GM13976 (cell line): ENCODE measurements at places on chromosomes 16 and 17.

DNA sequence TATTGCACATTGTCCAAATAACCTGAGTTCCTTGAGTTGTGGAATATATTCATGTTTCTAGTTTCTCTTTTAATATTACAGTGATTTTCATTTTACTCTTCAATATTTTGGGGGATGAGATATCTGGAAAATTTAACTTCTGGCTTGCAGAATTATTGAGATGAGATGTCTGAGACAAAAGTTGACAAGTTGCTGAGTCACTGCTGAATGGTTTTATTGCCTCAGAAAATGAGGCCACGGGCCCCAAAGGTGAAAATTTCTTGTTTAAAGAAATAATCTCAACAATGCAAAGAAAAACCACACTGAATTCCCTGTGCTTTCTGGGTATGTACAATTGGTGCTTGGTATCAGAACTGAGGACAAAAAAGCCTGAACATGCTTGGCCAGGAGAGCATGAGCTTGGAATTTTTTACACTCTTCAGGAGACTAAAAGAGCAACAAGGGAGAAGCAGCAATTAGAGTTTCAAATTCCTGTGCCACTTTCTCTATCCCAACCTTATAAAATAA lies 129.2 kb upstream of the TOM1L1 start:
- DNase-seq, result no peak

- no peak for DNase-seq
Measured at GRCh38 chr17:58760248-58760647, 4.6 kb downstream of the PPM1E start.

DNA sequence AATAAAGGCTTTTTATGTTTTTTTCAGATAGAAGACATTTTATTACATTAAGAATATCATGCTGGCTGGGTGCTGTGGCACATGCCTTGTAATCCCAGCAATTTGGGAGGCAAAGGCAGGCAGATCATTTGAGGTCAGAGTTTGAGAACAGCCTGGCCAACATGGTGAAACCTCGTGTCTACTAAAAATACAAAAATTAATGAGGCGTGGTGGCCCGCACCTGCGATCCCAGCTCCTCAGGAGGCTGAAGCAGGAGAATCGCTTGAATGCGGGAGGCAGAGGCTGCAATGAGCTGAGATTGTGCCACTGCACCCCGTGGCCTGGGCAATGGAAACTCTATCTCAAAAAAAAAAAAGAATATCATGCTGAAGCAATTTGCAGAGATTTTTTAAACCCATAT lies 29.1 kb upstream of the HAPSTR1 start:
- no peak for DNase-seq

DNA sequence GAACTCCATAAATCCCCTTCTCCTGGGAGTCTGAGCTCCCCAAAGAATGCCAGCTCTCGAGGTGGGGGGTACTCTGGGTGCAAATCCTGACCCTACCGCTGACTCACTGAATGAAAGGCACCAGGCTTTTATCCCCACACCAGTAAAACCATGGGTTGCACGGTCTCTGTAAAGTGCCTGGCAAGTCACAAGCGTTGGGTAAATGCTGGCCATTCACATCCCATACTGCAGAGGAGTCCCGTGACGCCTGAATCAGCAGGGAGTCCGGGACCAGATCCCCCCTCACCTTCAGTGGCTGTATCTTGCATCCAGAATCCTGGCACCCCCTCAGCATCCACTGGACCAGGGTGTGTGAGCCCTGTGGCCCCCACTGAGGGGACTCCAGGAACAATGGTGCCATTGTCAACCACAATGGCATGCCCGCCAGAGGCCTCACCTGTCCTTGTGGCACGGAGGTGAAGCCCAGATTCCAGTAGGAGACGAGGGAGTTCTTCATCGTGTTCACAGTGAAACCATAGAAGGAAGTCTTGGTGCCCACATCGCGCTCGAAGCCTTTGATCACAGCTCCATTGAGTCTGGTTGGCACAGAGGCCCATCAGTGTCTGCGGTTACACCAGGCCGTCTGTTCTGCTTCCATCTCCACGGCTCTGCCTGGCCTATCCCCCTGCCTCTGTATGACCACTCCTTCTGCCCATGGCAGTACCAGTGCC lies 13.3 kb downstream of the ST6GALNAC2 start:
- no peak for DNase-seq

- DNase-seq, result no peak
Measured at GRCh38 chr16:55643161-55643970, 12.4 kb upstream of the SLC6A2 start.

- no peak for DNase-seq
Measured at GRCh38 chr17:57388131-57388725, 131.9 kb downstream of the MSI2 start.

GRCh38 chr17:44220213-44221083 lies 973 bp upstream of the UBTF start:
- peak; percentile 77 for DNase-seq

GRCh38 chr17:2682176-2682938 lies 29.2 kb downstream of the CLUH start:
- no peak for DNase-seq

- no peak for DNase-seq
Measured at GRCh38 chr16:69087161-69087581, 18.3 kb upstream of the HAS3 start.

DNA sequence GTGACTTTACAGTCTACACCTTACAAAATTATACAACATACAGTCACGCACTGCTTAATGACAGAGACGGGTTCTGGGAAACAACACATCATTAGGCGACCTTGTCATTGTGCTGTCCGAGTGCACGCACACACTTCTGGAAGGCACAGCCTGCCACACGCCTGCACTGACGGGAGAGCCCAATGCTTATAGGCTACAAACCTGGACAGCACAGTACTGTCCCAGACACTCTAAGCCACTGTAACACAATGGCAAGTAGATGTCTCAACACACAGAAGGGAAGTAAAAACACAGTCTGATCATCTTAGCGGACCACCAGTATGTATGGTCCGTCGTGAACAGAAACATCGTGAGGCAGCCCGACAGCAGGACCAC lies 29.8 kb downstream of the KLHDC4 start:
- DNase-seq, result no peak

DNA sequence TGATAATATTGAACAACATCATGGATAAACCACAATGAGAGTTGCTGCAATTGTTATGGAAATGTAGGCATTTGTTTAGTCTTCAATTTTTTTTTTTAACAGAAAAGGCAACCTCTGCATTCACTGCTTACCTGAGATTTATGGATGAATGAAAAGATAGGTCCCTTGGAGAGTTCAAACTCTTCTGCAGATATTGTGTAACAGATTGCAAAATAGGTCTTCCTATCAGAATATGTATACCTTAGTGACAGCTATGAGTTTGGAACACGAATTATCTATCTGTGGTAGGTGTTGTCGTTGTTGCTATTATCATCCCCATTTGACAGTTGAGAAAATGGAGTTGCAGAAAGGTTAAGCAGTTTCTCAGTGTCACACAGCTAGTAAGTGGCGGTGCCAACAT lies 1.2 kb upstream of the KCNJ16 start:
- no peak for DNase-seq

GRCh38 chr17:59026176-59026939 lies 80.3 kb downstream of the TRIM37 start:
- DNase-seq, result no peak

DNA sequence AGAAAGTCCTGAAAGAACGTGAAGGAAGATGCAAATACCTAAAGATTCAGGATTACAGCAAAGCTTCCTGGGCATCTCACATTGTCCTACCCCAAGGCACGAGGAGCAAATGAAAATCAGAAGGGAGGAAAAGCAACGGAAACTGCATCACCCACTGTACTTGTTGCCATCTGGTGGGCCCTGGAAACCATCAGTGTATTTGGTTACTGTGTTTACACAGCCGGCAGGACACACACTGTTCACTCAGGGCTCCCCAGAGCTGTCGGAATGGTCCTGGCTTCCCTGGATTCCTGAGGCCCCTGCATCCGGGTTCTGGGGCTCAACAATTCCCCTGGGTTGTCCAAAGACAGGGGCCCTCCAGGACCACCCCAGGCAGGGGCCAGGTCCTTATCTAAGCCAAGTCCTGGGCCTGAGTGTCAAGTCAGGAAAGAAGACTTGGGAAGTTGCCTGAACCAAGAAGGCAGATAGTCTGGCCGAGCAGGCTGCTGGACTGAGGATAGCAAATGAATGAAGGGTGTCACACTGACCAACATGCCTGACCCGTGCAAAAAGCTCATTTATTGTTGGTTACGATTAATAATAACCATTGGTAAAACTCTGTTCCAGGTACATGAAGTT lies 52.8 kb downstream of the SOX9 start:
- DNase-seq, result no peak

- DNase-seq, result peak; percentile 52
Measured at GRCh38 chr17:66441101-66441661, 138.8 kb downstream of the PRKCA start.

DNA sequence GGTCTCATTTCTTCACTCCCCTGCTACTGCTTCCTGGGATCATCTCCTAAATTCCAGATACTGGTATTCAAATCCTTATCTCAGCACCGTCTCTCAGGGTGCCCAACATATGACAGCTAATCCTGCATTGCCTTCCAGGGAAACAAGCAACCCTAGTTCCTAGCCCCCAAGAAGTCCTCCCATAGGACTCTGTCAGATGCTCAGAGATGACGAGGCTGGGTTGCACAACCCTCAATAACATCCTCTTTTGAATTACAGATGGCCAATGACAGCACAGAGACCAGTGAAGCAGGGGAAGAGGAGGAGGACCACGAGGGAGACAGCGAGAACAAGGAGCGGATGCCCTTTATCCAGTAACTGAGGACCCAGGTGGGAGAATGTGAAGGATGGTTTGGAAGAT lies 45.0 kb upstream of the CLEC3A start:
- no peak for DNase-seq

- no peak for DNase-seq
Measured at GRCh38 chr16:10989559-10989958, 45.2 kb downstream of the CLEC16A start.
